Activated CD4-positive, CD25-positive, alpha-beta regulatory T cell (primary cell): ENCODE measurements at places on chromosomes 16 and 17.
A peak's percentile ranks its signal among the peaks of the same experiment; 100 is the strongest.

DNA sequence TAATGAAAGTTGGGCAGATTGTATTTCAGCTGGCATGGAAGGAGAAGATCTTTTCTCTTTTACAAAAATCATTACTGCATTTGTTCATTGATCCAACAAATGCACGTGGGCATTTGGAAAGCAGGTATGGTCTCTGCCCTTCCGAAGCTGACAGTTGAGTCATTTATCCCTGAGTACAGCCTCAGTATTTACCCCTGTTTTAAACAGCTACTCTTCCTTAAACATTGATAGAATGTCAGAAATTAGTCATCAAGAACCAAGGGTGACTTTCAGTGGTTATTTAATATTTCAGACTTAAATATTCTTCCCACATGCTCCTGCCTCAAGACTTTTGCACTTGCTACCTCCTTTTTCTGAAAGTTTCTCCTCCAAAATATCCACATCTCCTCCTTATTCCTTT lies 226.7 kb upstream of the HSBP1 start:
- no peak for DNase-seq

- no peak for DNase-seq
These were observed 9.7 kb downstream of the IRX6 start for GRCh38 chr16:55333684-55334083.

DNA sequence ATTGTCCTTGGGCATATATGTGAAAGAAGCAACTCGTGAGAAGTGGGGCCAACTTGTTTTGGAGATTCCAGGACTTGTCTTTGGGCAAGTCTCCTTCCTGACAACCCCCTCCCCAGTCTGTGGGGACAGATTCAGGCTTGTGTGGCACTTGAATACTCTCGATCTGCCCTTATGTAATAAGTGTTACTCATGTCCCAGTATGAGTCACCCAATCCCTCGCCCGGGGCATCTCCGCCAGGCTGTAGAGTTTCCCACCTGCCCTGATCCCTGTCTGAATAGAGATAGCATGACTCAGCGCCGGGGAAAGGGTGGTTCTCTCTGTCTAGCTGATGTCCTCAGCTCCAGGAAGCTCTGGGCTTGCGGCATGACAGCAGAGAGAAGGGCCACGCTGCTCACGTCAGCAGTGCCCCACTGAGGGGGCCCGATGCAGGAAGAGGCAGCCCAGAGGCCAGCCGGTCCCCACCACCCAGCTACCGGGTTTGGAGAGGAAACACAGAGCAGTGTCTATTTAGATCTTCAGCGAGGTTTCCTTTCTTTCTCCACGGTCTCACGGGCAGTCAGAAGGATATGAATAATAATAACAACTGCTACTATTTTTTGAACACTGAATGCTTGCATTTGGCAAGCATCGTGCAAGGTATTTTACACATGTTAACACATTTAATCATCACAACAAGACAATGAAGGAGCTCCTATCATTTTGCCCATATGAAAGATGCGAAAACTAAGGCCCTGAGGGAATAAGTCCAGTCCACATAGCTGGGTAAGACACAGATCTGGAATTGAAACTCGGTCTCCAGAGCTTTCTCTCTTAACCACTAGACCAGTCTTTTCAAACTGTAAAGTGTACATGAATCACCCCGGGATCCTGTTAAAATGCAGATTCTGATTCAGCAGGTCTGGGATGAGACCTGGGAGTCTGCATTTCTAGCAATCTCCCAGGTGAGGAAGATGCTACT lies 426.7 kb upstream of the MAF start:
- DNase-seq = no peak

GRCh38 chr16:66719246-66719645 lies 22.7 kb upstream of the CMTM4 start:
- DNase-seq = no peak

GRCh38 chr16:12419987-12420386 lies 383.7 kb downstream of the CPPED1 start:
- no peak for DNase-seq

DNA sequence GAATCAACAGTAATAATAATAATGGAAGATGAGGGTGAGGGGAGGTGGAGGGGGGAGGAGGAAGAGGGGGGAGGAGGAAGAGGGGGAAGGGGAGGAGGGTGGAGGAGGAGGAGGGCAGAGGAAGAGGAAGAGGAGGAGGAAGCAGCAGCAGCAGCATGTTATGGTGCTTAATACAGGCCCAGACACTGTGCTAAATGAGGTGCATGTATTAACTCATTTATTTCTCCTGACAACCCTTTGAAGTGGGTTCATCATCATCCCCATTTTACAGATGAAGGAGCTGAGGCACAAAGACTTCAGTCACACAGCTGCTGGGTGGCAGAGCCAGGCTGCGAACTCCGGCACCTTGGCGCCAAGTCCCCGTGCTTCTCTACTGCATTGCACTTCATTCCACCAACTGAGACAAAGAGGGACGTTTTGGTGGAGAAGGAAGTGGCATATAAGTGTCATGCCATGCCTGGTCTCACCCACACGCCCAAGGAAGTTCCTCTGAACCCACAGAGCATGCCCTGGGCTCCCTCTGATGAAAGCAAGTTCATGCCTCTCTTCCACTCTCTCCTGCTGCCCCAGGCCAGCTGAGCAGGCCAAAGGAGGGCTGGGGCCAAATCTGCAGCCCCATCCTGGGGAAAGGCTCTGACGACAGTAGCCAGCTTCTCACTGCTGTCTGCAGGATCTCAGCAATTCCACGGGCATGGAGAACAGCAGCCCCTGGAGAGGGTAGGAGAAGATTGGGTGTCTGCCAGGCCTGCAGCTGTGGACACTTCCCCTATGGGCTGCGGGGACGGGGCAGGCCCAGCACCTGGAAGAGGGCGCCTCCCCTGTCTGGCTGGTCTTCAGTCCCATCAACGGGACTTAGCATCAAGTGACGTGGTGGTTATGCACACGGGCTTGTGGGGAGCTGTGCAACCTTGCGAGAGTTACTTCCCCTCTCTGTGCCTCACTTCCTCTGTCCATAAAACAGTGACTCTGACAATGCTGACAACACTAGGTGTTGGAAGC lies 21.8 kb downstream of the XYLT1 start:
- DNase-seq = no peak

DNA sequence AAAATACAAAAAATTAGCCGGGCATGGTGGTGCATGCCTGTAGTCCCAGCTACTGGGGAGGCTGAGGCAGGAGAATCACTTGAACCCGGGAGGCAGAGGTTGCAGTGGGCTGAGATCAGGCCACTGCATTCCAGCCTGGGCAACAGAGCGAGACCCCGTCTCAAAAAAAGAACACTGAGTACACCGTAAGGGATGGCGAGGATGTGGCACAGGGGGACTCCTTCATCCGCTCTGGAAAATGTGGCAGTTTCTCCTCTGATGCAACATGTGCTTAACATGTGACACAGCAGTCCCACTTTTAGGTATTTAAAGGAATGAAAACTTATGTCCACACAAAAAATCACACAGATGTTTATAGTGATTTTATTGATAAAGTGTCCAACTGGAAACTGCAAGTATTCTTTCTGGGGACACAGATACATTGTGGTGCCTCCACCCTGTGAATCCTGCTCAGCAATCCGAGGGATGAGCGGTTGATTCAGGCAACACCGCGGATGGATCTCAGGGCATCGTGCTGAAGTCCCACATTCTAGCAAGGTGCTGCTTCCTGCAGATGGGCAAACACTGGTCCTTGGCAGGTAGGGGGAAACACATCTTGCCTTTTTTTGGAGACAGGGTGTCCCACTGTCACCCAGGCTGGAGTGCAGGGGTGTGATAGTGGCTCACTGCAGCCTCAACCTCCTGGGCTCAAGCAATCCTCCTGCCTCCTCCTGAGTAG lies 3.5 kb upstream of the C16orf95 start:
- no peak for DNase-seq

DNA sequence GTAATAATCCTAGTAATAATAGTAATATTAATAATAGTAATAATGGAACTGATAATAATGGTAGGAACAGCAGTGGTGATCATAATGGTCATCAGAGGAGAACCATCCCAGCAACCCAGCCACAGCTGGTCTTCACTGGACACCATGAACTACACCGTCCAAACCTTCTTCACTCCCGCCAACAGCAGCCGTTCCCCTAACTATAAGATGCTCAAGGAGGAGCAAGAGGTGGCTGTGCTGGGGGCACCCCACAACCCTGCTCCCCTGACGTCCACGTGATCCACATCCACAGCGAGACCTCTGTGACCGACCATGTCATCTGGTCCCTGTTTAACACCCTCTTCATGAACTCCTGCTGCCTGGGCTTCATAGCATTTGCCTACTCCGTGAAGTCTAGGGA lies 91.0 kb downstream of the ZDHHC7 start:
- no peak for DNase-seq

GRCh38 chr17:55444471-55445441 lies 23.1 kb upstream of the MMD start:
- no peak for DNase-seq

- no peak for DNase-seq
These were observed 288.0 kb upstream of the ERCC4 start for GRCh38 chr16:13631916-13632315.

- DNase-seq = no peak
These were observed 610.3 kb upstream of the CDH5 start for GRCh38 chr16:65756163-65756562.

- no peak for DNase-seq
These were observed 17.4 kb downstream of the ZNF423 start for GRCh38 chr16:49838441-49839016.

DNA sequence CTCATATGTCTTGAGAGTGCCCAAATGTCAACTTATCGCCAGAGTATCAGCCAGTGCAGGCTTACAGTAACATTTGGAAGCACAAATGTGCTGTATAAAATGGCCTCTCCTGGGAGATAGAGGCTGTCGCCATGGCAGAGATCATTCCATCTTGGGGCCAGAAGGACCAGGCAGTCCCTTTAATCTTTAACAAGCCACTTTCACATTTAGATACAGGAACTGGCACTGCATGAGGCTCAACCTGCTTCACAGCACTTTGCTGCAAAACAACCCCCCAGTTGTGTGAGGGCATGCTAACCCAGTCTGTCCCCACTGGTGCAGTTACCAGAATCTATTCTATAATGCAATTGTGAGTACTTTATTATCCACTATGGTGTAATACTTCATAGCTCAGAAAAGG lies 4.7 kb upstream of the RFFL start:
- no peak for DNase-seq

DNA sequence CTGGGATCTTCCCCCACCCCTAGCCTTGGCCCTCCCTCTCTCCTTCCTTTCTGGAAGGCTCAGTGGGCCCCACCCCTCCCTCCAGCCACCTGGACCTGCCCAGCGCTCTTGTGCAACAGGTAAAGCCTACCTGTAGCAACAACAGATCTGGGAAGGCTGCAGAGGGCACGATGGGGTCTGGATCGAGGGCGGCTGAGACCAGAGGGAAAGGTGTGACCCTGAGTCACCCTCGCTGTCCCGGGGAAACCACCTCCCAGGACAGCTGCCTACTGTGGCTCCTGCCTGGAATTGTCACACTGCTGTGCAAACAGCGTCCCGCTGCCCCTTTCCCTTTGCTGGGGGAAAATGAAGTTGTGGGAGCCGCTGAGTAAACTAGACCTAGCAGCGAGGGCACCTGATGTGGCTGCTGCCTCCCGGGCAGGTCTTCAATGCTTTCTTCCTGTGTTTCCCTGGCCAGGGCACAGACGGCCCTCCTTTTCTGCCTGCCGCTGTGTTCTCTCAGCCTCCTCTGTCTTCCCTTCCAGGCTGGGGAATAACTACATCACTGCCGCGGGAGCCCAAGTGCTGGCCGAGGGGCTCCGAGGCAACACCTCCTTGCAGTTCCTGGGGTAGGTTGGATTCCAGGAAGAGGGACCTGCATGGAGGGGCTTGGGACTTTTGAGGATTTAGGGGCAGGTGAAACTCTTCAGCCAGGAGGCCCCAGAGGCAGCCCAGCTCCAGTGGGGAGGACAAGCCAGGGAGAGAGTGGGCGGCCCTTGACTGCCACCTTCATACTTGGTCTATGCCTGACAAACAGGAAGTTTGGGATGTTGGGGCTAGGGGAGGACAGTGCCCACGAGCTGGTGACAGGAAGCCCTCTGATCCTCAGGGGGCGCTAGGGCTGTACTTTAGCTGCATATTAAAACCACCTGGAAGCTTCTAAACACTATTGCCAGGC lies 22.2 kb upstream of the CYLD start:
- no peak for DNase-seq

- DNase-seq = no peak
These were observed 3.9 kb downstream of the UMOD start for GRCh38 chr16:20348365-20349185.

DNA sequence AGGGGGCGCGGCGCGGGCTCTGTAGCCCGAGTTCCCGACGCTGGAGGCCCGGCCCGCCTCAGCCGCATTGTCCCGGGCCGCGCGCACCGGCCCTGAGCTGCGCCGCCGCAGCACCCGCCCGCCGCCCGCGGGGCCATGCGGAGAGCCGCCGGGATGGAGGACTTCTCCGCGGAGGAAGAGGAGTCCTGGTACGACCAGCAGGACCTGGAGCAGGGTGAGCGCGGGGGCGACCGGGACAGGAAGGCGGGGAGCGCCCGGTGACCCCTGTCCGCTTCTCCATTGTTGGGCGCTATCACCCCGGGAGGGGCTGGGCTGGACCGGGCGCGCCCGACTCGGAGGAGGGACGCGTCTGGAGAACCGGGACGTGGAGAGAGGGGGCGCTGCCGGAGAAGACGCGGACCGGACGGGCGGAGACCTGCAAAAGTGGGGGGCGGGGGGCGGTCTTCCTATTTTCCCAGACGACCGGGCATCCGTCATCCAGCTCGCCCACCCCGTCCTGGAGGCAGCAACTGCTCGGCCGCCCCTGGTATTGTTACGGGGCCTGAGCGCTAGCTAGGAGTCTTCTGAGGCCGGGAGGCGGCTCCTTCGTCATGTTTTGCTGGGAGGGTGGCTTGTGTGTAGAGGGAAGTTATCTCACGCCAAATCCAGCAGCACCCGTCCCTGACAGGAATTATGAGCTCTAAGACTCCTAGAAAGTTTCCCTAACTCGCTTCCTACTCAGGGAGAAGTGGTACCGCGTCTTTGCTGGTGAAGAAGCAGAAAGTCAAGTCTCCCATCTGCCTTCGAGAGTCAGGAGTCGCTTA lies 678 bp downstream of the CDR2L start:
- DNase-seq = no peak

DNA sequence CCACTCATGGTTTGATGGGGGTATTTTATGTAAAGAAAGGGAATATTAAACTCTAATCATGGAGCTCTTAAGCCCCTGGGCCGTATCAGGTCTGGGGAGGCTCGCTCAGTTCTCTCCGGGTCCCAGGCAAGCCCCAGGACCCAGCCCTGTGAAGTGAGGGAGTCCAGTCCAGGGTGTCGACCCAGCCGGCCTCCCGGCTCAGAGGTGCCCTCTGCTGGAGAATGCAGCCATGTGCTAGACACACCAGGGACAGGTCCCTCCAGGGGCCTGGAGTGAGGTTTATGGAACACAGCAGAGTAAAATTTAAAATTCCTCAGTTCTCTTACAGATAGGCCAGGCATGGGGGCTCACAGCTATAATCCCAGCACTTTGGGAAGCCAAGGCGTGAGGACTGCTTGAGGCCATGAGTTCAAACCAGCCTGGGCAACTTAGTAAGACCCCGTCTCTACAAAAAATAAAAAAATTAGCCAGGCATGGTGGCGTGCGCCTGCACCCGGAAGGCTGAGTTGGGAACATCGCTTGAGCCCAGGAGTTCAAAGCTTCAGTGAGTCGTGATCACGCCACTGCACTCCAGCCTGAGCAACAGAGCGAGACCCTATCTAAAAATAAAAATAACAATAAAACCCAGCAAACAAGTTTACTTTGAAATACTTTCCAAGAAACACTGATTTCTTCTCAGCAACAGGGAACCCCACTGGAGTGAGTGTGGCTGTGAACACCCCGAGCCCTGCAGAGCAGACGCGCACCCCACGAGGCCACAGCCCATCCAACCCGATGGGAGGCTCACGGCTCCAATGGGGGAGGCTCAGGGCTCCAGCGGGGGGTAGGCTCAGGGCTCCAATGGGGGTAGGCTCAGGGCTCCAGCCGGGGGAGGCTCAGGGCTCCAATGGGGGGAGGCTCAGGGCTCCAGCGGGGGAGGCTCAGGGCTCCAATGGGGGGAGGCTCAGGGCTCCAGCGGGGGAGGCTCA lies 72.2 kb downstream of the ZNF778 start:
- DNase-seq = peak; percentile 20
